Ammon's horn (tissue), 1 donor: ENCODE measurements at places on chromosomes 1 and 21.

DNA sequence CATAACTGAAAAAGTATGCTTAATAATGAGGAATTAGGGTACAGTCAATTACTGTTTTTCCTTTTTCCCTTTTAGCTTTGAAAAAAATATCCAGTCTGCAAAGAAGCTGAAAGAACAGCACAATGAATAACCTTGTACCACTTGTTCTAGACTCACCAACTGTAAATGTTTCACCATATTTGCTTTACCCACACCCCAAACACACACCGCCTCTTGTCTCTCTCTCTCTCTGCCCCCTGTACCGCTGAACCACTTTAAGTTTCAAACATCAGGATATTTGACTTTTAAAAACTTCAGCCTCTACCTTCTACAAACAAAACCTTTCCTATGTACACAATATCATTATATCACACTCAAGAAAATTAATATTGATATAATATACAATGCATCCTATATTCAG is 197.1 kb downstream of the COP1 start:
- DNase-seq, result no peak

DNA sequence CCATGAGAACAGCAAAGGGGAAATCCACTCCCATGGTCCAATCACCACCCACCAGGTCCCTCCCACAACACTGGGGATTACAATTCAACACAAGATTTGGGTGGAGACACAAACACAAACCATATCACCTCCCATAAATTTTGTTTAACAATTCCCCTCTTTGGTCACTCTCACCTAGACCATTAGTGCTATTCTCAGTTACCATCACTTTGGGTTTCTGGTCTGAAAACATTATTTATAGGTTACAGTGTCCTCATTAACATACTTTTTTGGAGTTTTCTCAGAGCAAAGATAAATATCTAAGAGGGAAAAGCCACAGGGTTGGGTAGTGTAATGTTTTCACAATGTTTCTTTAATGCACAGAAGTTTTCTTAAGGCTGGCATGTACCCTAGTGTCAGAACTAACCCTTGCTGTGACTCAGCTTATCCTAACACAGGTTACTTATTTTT is 47.7 kb upstream of the DNAH14 start:
- no peak for DNase-seq

DNA sequence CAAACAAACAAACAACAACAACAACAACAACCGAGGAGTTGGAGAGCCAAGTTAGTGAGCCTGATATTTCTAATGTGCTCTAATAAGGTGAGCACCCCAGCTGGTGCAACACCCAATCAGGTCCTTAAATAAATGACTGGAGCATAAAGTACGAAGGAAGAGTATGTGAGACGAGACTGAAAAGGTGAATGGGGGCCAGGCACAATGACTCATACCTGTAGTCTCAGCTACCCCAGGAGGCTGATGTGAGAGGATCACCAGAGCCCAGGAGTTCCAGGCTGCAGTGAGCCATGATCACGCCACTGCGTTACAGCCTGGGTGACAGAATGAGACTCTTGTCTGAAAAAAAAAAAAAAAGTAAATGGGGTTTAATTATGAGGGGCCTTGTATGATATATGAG is 152.0 kb upstream of the ZRANB2 start:
- DNase-seq, result no peak

DNA sequence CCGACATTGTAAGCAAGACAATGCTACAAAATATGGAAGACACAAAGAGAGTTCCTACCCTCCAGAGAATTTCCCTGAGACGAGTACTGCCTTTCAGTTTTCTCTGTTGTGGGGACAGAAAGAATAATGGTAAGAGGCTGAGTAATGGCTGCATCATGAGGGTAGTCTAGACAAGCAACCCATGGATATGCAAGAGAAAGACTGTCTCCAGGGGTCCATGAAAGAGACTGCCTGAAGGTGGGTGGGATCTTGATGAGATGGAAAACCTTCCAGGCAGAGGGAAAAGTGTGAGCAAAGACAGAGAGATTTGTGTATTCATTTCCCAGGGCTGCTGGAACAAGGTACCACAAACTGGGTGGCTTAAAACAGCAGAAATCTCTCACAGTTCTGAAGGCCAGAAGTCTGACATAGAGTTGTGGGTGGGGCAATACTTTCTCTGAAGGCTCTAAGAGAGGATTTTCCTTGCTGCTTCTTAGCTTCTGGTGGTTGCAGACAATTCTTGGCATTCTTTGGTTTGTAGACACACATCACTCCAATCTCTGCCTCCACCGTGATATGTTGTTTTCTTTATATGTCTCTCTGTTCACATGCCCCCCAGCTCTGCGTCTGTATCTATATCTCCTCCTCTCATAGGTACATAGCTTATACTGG is 41.4 kb downstream of the ANP32E start:
- DNase-seq, result no peak

GRCh38 chr21:38178653-38179470 is 77.9 kb upstream of the KCNJ15 start:
- DNase-seq, result no peak

DNA sequence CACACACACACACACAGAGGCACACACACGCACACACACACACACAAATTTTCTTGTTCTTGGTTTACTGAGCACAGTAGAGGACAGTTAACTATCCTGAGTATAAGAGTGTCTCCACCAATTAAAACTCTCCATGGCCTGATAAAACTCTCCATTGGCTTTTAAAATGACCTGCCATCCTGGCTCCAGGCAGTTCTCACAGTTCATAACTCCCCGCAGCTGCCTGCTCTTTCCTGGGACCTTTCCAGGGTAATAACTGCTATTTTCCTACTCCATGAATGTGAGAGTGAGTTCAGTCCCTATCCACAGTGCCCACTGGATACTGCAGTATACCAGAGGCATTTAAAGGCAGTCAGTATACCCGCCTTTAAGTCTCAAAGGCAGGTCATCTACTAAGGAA is 351.5 kb downstream of the PLPP3 start:
- DNase-seq, result no peak

DNA sequence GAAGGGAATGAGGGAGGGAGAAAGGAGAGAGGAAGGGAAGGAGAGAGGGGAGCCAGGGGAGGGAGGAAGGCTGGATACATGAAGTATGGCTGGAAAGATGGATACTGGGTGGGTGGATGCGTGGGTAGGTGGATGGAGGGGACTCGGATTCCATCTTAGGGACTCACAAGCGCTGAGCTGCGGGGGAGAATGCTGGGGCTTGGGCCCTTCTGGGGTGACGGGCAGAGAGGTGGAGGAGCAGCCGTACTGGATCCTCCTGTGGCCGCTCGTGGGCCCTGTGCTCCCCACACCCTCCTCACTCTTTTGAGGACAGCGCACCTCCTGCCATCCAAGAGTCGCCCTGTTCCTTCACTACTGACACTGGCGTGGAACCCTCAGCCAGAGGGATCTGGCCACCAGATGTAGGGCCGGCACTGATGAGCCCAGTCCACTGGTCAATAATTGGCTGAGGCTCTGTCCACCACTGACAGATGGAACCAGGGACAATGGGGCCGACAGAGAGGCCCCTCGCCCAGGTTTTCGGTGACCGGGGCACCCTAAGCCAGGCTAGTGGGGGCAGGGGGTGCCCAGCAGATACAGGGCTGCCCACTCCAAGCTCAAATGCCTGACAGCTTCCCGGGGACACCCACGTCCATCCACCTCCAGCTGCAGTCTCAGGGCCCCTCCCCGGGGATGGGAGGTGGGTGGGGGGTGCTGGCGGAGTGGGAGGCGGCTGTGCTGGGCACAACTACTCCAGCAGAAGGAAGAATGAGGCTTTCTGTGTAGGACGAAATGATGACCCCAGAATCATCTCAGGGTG is 4.4 kb upstream of the ACTRT2 start:
- no peak for DNase-seq
